ENCODE measurements at places on chromosomes 11 and 22.

DNA sequence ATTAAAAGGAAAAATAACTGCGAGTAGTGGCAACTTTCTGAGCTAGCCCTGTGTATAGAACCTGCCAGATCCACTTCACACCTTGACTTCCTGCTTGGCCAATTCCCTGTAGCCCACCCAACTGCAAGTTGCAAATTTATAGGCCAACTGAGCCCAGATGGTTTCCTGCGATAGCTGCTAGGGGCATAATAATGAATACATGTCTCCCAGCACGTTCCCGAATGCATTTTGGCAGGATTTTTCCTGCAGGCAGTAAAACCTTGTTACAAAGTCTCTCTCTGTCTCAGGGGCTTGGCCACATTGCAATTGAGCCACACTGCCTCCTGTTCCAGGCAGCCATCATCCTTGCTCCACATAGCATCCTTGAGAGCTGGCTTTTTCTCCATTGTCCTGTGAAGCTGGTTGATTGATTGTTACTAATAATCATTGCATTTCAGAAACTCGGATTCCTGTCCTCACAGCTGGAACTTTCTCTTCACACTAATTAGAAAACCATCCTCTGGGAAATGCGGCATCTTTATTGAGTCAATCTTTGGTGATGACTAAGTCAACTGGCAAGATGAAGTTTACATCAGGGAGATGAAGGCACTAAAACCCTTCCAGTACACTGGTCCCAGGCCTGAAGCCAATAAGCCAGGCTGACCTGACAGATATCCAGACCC lies 18.6 kb upstream of the LMO2 start:
- DNase-seq: no peak

DNA sequence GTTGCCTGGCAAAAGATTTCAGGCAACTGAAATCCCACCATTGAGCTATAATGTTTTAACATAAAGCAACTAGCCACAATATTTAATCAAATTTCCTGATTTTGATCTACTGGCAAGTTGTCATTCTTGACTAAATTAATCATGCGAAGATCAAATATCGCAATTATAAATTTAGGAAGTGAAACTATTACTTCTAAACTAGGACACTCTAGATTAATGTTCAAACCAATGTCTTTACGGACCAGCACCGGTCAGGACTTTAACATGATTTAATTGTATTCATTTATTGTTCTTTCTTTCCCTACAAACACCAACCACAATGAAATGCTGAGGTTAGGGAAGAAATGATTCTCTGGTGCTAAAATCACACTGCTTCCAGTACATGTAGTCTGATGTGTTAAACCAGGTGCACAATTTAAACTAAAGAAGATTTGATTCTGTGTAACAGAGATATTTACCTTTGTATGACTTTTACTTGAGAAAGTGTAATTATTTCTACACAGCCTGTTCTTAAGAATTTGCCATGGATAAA lies 14.9 kb downstream of the GAS2 start:
- DNase-seq: no peak

DNA sequence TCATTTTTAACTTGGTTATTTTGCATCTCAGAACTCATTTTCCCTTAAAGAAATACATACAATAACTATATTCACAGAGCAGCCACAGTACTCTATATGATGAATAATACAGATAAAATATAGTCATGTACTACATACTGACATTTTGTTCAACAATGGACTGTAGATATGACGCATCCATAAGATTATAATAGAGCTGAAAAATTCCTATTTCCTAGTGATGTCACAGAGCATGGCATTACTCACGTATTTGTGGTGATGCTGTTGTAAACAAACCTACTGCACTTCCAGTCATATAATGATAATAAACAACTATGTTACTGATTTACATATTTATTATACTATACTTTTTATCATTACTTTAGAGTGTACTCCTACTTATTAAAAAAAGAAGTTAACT lies 38.7 kb downstream of the NARS2 start:
- no peak for DNase-seq

- DNase-seq: no peak
Observed at GRCh38 chr11:70713988-70714665, 315.8 kb downstream of the CTTN start.

- DNase-seq: no peak
Observed at GRCh38 chr22:25572708-25573171, 8.3 kb downstream of the GRK3 start.

DNA sequence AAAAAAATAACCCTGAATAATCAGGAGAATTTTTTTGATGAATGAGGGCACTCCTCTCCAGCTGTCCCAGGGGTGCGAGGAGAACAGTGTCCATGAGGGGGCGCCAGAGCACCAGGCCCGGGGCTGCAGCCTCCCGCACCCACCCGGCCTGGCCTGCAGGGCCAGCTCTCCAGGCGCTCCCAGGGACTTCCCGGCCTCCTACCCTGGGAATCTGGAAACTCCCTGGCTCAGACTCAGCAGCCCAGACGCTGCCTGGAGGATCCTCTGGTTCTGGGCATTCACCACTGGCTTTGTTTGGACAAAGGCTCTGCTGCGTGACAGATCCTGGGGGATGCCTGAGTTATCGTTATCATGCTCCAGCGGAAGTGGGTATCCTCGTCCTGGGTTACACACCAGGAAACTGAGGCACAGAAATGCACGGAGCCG lies 31.0 kb downstream of the MCM5 start:
- peak; percentile 78 for DNase-seq

- DNase-seq: peak; percentile 15
Observed at GRCh38 chr22:22171357-22172218, 73.0 kb upstream of the VPREB1 start.

DNA sequence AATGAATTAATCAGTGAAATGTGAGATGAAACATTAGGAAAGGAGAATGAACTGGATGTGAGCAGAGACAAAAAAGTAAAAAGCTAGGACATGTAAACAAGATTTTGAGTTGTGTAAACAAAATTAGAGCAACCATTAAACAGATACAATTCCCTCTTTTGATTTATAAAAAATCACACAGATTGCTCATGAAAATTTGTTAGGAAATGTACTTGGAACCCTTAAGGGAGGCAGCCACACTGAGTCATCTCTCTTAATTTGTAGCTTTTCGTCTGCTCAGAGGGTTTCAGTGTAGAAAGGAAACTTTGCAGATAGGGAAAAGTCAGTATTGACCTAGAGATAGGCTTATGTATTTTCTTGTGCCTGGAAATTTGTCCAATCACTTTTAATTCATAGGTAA lies 49.6 kb upstream of the ME3 start:
- peak; percentile 37 for DNase-seq

DNA sequence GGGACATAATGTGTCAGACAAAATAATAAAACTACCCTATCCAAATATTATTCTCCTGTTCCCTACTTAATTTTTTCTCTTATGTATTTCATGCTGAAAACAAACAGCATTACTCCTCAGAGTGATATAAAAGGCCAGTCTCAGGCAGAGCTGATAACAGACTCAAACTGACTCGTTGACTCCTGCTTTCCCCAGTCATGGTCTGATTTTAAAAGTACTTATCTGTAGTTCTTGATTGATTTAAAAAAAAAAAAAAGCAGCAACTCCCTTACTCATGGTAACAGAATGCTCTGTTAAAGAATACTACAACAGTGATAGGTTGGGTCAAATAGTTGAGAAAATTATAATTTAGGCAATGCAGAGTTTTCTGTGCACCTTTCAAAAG lies 90.3 kb upstream of the BARX2 start:
- DNase-seq: no peak

Measured in HT1080 (cell line).